ENCODE measurements at places on chromosomes 1 and 21.

- no peak for DNase-seq
Observed at GRCh38 chr1:42739753-42740700, at the start of gene CLDN19. Gene CLDN19, minus strand, starts transcription at chr1:42740236. Its CDS starts 173 bp downstream, at chr1:42740063.

DNA sequence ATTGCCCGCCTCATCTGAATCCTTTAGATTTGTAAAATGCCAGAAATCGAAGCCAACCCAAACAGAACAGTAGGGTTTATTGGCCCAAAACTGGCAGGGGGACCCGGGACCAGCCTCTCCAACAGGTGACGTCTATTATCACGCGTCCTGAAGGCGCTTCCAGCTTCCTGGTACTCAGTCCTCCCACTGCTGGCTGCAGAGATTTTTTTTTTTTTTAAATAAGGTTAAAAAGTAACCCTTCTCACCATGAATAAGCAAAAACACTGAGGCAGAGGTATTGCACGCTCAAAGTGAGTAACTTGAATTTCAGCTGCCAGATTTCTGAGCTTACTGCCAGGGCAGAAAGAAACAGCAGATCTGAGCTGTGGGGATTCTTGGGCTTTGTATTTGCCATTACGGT lies 54.4 kb upstream of the GCLM start:
- peak; percentile 93 for DNase-seq

- no peak for DNase-seq
Observed at GRCh38 chr1:147605591-147605990, 64.3 kb downstream of the BCL9 start.

GRCh38 chr1:55700359-55701130 lies 485.4 kb upstream of the USP24 start:
- peak; percentile 31 for DNase-seq

GRCh38 chr1:155379180-155379579 lies 58.5 kb downstream of the RUSC1 start:
- no peak for DNase-seq

DNA sequence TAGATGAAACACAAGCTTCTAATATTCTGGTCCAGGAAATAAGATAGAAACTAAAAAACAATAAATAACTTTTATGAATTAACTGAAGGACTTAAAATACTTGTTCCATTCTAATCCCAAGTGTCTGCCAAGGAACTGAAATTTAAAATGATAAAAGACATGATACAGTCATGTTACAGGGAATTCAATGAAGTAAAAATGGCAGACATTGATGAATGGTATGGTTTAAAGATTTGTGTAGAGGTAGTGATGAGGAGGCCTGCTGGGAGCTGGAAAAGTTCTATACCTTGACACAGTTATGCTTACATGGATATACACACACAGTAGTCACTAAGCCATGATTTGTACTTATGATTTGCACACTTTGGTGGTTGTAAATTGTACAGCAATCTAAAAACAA lies 2.1 kb upstream of the UBR4 start:
- no peak for DNase-seq

DNA sequence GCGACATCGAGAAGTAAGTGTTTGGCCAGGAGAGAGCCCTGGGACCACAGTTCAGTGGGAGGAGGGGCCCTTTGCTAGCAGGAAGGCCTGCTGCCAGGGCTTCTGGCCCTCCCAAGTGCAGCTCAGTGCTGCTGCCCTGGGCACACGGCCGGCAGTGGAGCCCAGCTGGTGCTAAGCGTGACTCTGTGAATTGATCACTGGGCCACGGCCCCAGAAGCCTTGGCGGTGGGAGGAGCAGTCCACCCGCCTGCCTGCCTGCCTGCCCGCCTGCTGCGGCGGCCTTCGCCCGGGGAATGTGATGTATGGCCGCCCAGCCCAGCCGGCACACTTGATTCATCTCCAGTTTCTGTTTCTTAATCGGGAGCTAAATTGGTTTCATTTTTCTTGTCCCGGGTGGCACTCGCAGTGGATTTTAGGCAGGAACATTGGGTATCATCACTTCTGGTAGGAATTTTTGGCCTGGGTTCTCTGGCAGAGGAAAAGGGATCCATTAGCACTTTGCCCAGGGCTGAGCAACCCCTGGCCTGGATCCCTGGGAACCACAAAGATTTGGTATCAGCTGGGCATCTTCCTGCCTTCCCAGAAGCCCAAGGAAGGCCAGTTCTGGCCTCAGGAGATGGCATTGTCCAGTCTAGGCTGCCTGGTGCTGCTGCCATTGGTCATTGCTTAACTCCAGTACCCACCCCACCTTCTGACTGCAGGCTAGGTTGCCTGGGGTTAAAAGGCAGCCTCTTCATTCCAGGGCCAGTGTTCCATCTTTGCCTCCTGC lies 28.6 kb downstream of the TMEM53 start:
- no peak for DNase-seq

GRCh38 chr1:234611847-234612351 lies 1.9 kb upstream of the IRF2BP2 start:
- DNase-seq: peak; percentile 78

DNA sequence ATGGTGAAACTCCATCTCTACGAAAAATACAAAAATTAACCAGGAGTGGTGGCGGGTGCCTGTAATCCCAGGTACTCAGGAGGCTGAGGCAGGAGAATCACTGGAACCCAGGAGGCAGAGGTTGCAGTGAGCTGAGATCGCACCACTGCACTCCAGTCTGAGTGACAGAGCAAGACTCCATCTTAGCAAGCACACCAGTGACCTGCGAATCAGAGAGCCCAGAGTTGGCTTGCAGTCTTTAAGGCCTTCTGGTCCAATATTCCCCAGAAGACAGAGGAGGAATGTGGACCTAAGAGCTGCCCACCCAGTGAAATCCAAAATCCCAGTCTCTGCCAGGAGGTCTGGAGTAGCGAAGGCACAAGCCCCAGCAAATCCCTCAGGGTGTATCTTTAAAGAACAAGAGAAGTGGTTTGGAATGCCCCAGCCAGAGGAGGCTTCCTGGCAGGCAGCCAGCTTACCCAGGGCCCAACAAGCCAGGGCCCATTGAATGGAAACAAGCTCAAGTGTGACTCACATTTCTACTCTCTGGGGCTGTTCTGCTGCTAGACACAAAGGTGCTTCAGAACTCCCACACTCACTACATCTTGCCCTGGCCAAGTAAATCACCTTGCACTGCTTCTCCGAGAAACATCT lies 23.9 kb downstream of the GPR161 start:
- DNase-seq: peak; percentile 89

GRCh38 chr1:210496063-210496462 lies 167.4 kb downstream of the HHAT start:
- DNase-seq: peak; percentile 61

DNA sequence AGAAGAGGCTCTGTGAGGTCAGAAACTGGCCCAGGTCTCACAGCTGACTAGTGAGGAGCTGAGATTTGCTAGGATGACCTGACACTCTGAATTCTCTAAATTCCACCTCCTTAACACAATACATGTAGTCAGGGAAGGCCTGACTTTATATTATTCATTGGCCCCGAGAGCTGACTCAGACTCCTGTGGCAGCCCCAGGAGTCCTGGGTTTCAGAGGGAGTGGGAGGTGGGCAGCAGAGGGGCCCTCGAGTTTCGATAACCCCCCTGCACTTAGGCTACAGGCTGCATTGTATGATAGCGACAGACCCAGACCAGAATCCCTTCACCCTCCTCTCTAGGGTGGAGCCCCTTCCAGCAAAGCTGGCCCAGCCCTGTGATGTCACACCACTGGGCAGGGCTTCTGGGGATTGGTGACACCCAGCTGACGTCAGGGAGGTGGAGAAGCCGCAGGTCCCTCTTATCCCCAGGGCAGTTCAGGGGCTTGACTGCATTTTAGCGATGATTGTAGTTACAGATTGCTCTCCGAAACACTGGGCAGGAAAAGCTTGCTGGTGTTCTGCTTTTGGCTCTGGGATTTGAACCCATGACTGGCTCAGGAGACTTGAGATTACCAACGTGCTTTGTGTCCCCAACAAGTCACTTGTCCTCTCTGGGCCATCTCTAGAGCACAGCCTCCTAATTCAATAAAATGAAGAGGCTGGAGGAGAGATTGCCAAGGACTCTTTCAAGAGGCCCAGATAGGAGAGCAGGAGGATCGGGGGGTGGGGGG lies 17.0 kb upstream of the GPR37L1 start:
- DNase-seq: peak; percentile 97

GRCh38 chr1:67041841-67042503 lies 12.0 kb downstream of the SLC35D1 start:
- no peak for DNase-seq

DNA sequence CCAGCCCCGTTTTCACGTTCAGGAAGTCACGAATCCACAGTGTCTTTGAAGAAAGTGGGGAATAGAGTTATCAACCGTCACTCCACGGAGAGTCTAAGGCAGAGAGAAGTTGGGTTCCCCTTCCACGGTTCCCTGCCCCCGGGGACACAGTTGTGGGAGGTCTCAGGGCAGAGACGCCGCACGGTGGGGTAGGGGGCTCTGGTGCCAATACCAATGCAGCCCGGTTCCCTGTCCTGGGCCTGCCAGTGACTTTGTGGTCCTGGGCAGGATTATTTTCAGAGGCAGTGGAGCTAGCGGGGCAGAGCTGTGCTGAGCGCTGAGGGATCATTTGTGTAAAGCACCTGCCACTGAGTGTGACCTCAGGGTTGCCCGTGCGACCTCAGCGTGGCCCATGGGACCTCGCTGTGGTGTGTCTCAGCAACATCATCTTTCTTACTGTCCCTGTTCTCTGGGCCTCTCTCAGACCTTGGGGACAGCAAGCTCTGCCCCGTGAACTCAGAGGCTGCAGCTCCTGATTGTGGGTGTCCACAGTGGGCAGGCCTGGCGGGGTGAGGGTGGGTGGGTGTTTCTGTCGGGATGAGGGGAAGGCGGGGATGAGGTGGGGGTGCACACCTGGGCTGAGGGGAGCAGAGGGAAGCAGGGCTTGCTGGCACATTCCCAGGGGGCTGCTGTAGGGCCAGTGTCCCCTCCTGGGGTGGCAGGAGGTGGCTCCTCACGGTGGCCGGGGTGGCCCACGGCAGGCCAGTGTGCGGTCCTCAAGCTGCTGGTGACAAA lies 65.2 kb downstream of the AGPAT3 start:
- no peak for DNase-seq

DNA sequence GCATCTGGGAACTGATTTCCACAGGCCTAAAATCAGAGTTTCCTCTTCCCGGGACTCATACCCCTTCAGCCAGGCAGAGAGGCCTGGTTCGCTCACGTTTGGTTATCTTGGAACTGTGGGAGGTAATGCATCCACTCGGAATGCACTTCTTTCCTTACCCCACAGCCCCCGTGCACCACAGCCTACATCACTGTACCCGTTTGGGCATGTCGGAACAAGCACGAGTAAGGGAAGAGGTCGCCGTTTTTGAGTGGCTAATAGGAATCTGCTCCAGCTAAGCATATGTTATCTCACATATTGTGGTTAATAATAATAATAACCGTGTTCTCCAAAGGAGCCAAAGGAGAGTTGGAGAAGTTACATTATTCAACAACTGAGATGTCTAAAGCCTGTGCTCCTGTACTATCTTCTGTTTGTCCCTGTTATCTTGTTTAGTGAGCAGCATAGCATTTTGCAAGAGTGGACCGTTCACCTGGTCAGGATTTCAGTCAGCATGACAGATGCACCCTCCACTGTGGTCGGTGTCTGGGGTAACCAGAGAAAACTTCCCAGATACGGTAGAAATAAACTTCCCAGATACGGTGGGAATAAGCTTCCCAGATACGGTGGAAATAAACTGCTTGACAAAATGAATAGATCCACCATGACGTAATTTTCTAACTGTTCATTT lies 198.6 kb downstream of the SDCCAG8 start:
- no peak for DNase-seq

- DNase-seq: no peak
Observed at GRCh38 chr21:44006656-44007055, 5.5 kb upstream of the TRAPPC10 start.
